Forelimb muscle (tissue), 1 donor: ENCODE measurements at places on chromosomes 5 and 9. TPM values are rescaled to one million over a fixed set of nuclear protein-coding genes. Genes with fewer than 3 reads are reported as not detected.

GRCh38 chr5:126280846-126281245 is 142.4 kb upstream of the GRAMD2B start:
- DNase-seq, result no peak

GRCh38 chr5:180522330-180522729 is 28.2 kb downstream of the CNOT6 start:
- DNase-seq, result no peak

- no peak for DNase-seq
Observed at GRCh38 chr5:178143246-178143645, 10.4 kb downstream of the NHP2 start.

GRCh38 chr5:97846643-97847042 is 663.6 kb upstream of the RIOK2 start:
- no peak for DNase-seq

- DNase-seq, result no peak
Observed at GRCh38 chr5:131630963-131631350, 4.1 kb downstream of the RAPGEF6 start.

DNA sequence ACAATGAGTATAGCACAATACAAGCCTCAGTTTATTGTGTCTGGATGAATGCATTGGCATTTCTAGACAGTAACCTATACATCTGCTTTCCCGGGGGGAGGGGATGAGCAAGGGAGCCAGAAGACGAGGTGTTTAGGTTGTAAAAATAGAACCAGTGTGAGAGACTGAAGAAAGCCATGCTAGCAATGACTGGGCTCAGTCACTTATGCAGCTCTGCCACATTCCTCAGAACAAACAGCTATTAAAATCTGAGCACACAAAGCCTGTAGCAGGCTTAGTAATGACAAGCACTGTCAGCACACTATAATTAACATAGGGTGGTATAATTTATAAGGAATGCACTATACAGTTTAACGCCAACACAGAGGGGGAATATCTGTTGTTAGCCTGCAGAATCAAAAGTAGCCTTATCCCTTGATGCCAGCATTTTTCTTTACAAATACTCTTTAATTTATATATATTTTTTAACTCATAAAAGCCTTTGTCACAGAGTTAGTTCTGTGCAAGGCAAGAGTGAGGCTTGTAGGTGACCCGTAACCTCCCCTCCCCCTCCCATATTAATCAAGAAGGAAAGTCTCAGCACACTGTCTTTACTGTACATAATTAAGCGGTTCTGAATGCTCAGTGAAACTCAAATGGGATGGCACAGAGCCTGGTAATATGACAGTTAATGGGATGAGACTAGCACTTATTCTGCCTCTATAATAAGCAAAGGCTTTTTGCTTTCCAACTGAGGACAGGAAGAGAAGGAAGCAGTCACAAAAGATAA is 295.4 kb downstream of the CSNK1G3 start:
- no peak for DNase-seq

DNA sequence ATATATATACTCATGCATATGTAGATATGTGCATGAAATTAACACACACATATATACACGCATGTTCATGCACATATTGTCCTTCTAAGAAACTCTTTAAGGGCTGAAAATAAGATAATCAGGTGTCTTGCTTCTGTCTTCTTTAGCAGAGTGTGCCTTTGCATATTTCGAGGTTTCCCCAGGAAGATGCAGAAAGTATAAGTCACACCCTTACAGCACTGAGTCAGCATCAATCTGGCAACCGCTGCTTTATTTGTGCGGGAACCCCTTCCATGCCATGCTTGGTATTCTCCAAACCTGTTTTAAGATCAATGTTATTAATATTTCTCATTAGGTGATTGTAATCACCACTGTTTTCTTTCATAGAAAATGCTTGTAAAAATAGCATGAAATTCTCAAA is 557.9 kb downstream of the CAAP1 start:
- DNase-seq, result no peak

DNA sequence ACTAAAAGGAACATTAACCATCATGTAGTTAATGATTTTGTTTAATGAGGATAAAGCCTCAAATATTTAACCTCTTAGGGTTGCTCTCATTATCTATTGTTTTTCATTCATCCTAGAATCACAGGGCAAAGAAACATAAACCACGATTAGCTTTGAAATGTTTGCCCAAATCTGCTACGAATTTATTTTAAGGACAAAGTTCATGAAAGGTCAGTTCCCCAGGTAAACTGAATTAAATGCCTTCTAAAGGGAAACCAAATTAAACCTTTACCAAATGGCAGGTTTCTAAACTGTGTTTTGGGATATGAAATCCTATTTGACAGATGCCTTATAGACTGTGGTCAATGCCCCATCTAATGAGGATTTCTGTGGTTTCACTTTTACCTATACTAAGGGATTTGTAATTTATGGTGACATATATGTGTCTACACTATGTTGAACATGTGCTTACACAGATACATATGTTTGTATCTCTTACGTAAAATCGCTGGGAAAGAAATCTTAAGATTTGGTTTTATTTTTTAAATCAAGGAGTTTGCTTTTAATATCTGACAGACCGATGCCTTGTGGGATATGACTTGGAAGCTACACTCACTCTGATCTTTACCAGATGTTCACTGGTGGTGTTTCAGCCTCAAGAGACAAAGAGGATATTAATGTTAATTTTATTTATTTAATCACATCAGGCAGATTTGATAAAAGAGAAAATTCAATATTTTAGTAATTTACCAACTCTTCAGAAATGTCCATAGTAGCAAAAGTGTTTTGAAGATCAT is 188.4 kb downstream of the GLIS3 start:
- no peak for DNase-seq

- DNase-seq, result no peak
Observed at GRCh38 chr5:89451263-89451662, 568.3 kb upstream of the MEF2C start.

- DNase-seq, result no peak
Observed at GRCh38 chr5:32574540-32575175, 10.7 kb upstream of the SUB1 start.

The NKD2 gene
- polyA plus RNA-seq, result 2.4 TPM

The IFNA13 gene
- not detected for polyA plus RNA-seq

The FLT4 gene
- 7.3 TPM for polyA plus RNA-seq

The ELL2 gene
- polyA plus RNA-seq, result 2.8 TPM
